Stimulated activated CD4-positive, alpha-beta T cell treated with anti-CD3 and anti-CD28 coated beads, TNF-alpha, amount 100 ng/mL, for 24 hours (primary cell): ENCODE measurements at places on chromosomes 4 and X.

- no peak for DNase-seq
These were observed 103.2 kb downstream of the NFKB1 start for GRCh38 chr4:102604222-102604940.

DNA sequence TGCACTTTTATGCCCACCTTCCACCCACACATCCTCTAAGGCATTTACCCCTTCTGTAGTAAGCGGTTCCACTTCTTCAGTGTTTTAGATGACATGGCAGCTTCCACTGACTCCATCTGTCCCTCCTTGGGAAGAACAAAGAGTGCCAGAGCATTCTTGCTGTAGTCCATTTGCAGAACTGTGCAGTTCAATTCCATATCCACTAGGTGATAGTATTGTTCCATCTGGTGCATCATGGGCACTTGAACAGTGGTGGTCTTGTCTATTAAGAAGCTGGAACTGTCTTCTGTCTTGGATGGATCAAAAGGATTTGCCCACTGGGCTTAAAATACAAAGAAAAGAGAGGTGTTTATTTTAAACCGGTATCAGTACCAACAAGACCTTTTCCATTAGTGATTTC, 3.5 kb downstream of the SERPINA7 start:
- DNase-seq = no peak

DNA sequence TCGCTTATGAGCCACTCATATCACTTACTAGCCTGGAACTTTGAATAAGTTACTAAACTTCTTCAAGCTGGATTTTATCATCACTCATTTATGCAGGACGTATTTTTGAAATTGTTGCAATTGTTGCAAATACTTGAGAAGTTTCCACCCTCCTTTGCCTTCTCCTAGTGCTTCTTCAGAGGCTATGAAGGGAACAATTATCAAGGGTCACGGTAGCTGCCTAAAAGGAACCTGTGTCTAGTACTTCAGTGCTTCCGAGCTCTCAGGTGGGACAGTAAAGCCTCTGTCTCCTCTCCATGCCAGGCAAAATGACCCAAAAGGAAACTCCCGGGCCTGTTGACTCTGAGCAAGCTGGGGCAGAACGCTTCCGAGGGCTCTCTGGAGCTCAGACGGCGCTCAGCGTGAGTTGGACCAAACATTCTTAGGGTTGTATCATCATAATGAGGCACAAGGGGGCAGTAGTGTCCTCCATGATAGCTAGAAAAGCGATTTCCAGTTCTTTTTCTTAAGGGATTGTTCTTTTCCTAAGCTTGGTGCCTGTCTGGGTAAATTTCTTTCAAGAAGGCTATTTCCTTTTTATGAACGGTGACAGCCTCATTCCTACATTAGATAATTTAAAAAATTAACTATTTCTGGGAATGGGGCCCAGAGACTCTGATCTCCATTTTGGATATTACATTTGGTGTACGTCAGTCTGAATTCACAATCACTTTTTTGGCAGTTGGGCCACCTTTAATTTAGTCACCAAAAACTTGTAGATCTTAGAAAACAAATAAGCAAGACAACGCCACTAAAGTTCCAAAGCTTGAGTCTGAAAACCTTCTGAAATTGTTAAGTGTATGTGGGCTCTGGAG, 73.1 kb downstream of the PACRGL start:
- DNase-seq = no peak

DNA sequence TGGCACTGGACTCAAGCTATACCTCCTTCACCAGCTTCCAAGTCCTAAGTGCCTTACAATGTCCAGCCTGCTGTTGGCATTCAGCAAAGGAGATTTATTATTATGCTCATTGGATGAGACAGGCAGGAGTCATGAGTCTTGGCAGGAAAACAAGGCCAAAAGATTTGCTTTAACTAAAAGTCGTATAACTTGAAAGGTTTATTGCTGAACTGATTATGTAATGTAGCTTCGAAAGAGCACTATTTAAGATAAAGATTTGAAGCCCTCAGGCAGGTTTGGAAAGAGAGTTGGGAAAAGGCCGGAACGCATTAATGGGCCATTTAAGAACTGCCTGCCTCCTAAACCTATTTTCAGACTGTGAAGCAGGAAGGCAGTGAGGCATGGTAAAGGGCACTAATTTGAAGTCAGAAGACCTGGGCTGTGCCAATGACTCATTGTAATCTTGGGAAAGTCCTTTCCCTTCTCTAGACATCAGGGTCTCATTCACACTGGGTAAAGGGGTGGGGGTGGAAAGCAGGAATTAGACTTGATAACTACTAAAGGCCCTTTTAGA, 280.5 kb upstream of the EDA2R start:
- DNase-seq = no peak

DNA sequence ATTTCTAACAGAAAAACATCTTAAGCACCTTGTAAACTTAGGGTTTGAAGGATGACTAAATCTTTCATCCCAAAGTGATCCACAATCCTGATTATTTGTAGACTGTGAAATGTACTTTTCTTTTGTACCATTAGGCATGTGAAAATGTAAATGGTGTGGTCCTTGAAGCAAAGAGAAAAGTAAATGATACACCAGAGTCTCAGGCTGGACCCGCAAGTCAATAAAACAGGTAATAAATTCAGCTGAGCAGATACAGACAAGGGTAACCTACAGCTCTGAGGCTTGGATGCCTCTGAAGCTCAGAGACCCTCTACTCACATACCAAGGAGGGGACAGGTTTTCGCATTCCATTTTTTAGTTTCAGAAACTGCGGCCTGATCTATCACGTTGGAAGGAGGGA, 2.8 kb upstream of the LAP3 start:
- DNase-seq = no peak

- no peak for DNase-seq
These were observed 125.7 kb downstream of the STAG2 start for GRCh38 chrX:124087000-124087746.

GRCh38 chrX:107851215-107851614, 25.5 kb downstream of the MID2 start:
- no peak for DNase-seq

DNA sequence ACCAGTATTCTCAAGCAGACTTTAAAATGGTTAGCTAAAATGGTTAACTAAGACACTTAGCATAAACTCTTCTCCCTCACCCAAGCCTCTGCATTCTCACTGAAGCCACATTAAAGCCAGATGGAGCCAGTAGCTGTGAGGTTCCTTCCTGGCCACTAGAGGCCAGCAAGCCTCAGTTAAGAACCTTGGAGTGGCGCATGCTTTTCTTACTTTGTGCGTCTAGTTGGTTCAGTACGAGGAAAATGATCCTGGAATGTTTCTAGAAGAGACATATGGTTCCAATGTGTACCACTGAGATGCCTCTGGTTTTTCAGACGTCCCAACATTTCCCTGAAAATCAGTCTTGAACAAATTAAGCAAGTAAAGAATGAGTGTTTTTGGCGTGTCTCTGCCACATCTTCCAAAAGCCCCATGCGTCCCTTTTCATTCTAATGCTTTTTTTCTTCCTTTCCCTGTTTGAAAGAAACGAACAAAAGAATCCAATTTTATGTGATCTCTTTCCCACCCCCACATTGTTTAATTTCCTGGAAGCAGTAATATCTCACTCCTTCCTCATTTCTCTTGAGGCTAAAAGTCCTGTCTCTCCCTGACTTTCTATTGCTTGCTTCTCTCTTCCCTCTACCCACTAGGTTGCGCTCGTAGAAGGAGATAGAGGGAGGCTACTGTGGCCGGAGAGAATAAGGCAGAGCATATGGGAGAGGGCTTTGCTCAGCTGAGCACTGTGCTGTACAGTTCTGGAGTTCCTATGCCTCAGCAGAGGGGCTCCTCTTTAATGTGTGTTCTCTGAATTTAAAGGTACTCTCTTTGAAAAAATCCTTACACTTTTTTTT, 82.9 kb upstream of the TAB3 start:
- DNase-seq = no peak

DNA sequence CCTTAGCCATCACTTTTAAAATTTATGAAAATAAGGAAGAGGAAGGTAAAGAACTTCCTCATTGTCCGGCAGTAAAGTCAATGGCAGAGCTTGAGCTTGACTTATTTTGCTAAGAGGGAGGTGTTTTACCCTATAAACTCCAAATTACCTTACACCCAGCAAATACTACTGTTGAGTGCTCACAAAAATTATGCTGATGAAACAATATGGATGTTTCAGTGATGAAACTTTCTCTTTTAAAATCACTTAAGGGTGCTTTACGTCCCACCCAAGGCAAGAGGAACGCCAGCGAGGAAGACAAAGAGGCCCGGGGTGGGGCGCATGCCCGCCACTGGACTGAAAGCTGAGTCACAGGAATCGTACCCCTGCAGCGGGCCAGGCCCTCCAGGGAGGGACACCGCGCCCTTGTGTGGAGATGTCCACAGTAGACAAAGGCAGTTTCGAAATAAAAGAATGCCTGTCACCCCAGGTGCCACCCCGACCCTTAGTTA, 560 bp upstream of the TMSB4X start:
- DNase-seq = no peak

GRCh38 chr4:121555315-121556107, 141.3 kb downstream of the ANXA5 start:
- DNase-seq = no peak

- DNase-seq = no peak
These were observed 460.3 kb downstream of the SPRY1 start for GRCh38 chr4:123856689-123857545.

- DNase-seq = no peak
These were observed 98.9 kb downstream of the EVC2 start for GRCh38 chr4:5609306-5610007.

DNA sequence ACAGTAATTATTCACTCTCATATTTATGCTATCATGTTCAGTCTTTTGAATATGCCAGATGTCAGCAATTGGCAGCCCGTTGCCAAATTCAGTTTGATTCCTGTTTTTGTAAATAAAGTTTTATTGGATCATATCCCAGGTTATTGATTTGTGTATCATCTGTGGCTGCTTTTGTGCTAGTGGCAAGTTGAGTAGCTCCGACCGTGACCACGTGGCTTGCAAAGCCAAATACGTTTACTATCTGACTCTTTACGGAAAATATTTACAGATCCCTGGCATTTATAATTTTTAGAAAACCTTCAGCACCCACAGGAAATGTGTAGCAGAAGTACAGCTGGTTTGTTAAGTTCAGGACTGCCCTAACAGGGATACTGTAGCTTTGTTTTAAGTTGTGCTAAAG, 67.4 kb downstream of the VCX2 start:
- no peak for DNase-seq

GRCh38 chr4:6641164-6641970, 882 bp downstream of the MRFAP1 start:
- DNase-seq = peak; percentile 25

DNA sequence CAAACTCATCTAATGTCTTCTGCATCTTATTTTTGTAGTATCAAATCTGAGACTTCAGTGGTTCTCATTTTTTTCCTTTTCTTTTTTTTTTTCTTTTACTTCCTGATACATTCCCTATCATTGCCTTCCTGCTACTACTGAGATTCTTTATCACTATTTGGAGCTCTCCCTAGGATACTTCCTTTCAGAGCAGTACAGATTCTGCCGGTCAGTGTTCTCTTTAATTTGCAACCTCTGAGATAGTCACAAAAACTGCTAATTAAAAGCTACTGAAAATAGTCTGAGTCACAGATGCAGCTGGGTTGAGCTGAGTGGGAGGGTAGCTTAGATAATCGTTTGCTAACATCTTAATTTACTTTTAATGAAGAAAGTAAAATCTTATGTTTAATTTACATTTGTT, 1279.7 kb downstream of the ARAP2 start:
- no peak for DNase-seq

DNA sequence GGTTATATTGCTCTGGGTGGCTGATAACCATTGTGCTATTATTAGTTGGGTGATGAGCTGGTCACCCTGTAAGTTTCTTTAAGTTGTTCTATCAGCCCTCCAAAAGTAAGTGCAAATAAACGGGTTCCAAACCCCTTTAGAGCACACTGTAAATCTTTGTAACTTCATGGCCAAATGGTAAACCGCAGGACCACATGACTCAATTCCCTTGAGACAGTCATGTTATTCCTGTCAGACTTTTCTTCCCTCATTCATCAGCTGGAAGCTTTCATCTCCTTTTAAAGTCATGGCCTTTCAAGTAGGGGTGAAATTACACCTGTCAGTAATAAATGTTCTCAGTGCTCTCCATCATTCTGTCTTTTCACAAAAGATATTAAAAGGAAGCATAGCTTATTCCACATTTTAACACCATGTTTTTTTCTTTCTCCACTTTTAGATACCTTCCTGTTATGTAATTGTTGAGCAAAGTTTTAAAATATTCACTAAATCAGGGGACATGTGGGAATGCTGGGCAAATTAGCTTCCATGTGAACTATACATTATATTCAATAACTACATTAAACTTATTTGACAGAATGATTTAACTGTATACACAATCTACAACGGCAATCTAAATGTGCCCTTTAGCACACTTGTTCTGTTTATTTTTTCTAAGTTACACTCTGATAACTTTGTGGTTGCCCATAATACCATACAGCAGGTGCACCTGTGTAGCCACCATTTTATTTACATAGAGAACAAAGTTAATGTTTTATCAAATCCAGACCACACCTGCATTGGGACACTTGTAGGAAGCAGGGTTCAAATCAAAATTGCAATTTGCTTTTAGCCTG, 275.5 kb downstream of the CFAP299 start:
- no peak for DNase-seq

DNA sequence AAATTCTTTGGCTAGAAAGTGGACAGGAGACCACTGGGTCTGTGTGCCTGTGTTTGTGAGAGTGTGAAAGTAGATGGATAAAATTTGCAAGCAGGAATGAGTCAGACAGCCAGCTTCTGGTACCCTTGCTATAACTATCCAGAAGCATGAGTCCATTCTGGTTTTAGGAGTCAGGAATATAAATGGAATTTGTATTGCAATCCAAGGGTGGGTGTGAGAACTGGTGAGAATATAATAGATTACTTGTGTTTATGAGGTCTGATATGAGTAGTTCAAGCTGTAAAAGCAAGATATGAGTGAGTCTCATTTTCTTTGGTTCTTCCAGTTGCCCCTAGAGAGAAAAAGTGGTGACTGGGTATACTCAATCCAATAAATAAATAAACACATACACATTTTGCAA, 212.7 kb upstream of the TAPT1 start:
- no peak for DNase-seq

DNA sequence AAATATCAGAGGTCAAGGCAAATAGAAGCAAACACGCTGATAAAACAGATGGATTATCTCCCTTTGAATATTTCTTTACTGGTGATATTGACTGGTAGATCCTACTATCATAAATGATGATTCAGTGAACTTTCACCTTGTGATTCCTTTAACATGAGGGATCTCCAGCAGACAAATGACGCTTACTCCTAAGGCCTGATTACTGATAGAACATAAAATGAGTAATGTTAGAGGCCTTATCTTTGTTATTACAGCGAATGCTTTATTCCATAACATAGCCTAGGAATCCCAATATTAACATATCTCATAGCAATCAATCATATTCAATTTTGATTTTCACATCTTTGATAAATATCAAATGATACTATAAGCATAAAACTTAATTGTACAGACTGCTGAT, 152.3 kb downstream of the SLC10A7 start:
- no peak for DNase-seq

- no peak for DNase-seq
These were observed 185.7 kb downstream of the AFAP1 start for GRCh38 chr4:7753931-7754465.
